ENCODE measurements at places on chromosomes 4 and X.

DNA sequence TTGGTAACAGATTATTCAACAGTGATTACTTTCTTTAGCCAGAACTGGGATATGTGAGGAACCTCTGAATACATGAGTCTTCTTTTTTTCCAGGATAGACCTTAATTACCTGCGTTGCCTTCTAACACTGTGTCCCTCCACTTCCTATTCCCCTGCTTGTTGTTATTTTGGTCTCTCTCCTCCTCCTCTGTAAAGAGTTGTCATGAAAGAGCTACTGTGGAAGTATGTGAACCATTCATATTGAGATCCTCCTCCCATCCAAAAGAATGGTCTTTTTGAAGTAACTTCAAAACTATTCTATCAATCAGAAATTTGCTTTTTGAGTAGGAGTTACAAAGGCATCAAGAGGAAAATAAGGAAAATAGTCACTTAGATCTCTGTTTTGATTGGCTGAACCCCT lies 420.0 kb upstream of the TENM3 start:
- no peak for DNase-seq

DNA sequence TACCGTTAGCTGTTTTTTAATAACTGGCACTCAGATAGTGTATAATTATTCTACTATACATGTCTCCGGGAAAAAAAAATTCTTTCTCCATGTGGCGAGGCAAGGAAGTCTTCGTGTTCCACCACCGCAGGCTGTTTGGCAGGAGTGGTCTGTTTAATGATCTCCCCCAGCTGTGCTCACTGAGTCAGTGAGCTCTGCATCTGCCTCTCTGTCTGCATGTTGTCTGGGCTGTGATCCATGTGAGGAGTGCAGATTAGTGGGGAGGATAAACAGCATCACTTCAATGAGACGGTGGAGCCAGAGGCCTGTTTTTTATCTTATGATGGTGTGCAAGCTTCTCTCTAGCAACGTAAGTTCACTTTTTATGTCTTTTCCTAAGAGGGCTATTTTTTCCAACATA lies 69.8 kb downstream of the RPS3A start:
- DNase-seq, result no peak

- no peak for DNase-seq
Observed at GRCh38 chr4:159428975-159429692, 326.3 kb downstream of the RAPGEF2 start.

- DNase-seq, result no peak
Observed at GRCh38 chr4:61923179-61923578, 723.1 kb downstream of the ADGRL3 start.

DNA sequence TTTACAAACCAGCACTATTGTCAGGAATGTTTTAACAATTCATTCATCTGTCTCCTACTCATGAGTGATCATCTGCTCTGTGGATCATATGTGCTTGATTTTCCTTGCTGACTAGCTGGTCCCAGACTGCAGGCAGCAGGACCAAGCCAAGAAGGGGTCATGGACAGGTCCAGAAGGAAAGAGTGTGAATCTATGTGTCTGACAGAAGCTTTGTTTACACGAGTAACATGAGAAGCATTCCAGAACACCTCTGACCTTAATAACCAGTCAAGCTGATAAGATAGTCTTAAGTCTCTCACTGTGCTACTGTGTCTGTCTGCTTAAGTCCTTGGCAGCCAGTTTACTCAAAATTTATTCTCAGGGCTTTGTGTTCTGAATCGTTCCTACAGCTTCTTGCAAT lies 39.0 kb downstream of the GUCY1A1 start:
- DNase-seq, result no peak

DNA sequence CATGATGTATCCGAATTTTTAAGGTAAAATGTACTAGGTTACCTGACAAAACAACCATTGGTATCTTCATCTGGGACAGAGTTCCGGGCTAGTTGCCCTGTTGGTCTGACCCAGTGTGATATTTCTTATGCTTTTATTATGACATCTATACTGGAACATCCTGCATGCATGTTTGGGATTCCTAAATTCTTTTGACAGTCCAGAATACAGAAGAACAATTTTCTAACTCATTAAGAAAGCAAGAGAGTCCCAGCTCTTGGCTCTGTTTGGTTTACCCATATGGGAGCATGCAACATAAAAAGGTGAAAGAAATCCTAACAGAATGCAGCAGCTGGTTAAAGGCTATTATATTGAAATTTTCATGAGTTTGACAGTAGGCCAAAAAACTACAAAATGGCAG lies 247.7 kb upstream of the FTHL17 start:
- DNase-seq, result no peak

DNA sequence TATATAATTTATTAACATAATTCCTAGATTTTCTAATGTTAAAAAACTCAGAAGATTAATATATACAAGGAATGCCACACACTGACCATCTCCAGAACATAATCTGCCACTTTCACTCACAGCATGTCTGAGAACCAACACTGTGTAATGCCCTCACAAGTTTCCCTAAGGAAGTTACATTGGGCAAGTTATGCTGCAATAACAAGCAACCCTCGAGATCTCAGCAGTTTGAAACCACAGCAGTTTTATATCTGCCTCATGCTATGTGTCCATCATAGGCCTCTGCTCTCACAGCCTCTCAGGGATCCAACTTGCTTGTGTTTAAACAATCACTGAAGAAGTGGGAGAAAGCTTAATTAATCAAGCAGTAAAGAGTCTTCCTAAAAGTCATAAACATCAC lies 250.0 kb upstream of the SLC7A11 start:
- DNase-seq, result no peak

DNA sequence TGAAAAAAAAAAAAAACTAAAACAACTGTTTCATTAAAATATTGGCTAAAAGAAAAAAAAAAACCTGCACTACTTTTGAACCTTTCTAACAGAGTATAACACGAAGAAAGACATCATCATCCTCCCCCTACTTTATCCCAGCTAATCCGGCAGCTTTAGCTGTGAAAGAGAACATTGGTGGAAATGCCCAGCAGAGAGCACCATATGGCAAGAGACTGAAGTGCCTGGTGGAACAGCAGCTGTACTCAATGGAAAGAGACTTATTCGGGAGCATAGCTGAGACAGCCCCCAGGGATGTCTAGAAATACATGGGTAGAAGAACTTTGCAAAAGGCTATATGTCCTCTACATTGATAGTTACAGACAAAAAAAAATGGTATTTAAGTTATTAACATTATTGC lies 30.3 kb downstream of the STPG2 start:
- no peak for DNase-seq

DNA sequence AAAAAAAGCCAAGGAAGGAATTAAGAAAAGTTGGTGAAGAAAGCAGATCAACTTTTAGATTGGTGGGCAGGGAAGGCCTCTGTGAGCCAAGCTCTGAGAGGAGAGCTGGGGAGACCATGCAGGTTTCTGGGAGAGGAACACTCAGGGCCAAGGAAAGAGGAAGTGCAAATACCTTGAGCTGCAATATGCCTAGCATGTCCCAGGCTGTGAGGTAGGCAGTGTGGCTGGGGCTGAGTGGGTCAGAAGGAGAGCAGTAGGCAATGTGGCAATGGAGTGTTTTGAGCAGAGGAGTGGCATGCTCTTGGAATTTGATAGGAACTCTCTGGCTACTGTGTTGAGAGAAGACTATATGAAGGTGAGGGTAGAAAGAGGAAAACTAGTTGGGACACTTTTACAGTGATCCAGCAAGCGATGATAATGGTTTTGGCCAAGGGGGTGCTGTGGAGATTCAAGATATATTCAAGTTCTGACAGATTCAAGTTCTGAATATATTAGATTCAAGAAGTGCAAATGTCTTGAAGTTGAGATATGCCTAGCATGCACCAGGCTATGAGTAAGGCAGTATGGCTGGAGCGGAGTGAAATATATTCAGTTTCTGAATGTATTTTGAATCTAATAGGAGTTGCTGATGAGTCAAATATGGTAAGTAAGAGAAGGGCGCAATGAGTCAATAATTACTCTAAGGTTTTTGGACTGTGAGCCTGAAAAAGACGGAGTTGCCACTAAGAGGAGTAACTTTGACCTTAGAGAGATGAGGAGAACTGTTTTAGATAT lies 172.5 kb downstream of the CAMK2D start:
- no peak for DNase-seq

DNA sequence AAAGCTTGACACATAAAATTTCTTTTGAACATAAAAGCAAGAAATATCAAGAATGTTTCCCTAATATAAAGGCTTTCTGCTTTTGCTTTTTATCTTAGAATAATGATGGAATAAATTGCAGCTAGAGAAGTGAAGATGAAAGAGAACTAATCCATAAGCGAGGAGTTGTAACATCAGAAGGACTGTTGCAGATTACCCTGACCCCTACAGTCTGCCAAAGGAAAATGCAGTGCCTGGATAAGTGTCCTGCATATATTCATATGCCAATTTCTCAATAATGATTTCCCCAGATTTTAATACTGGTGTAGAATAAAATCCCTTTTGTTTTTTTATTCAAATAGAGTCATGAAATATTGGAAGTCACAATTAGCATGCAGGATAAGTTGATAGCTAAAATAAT lies 115.9 kb downstream of the MAGEC2 start:
- no peak for DNase-seq

GRCh38 chr4:176492646-176493302 lies 173.0 kb downstream of the SPCS3 start:
- no peak for DNase-seq

DNA sequence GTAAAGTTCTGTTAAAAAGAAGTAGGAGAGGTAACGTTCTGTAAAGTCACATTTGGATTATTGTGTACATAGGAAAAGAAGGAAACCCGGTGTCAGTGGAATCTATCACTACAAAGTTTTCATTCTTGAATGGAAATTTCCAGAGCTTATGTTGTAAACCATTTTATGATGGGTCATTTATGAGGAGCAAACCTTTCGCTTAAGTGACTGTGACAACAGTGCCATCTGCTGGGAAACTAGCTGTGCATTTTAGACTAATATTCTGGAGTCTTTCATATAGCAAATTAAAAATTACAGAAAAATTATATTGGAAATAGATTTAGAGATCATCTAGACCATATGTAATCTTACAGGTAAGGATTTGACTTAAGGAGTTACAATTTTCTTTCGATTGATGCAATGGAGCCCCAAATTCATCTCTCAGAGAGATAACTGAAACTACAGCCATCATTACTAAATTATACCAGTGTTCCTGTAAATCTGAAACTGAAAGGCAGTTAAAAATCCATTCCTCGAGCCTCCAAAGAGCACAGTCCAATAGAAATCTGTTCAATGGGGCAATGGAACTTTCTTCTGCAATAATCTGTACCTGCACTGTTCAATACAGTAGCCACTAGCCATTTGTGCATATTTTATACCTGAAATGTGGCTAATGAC lies 26.9 kb downstream of the ASB9 start:
- peak; percentile 1 for DNase-seq

DNA sequence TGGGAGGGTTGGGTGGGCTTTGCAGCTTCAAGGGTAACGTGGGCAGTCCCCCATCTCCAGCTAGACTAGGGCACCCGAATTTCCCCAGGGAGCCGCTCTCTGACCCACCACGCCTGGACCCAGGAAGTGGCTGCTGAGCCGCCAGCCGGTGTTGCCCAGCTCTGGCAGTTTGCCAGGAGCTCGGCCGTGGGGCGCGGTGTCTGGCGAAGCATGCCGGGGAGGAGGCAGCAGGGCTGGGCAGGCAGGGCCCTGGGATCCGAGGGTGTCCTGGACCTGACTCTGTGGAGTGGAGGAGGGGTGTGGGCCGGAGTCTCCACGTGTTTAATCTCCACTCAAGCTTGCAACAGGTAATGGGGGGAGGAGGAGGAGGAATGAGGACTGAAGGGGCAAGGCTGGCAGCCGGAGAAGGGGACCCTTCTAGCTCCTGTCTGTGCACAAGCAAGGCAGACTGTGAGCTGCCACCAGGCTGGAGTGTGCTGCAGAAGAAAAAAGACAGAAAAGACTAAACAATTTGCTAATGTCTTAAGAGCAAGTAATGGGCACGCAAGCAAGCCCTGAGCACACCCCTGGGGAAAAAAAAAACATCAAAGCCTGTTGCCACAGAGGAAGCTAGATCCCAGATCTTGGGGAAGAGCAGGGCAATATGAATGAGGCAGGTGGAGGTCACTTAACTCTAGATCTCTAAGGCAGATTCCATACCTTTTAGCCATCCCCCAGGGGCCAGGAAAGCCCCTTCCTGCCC lies 2.4 kb downstream of the LONRF3 start:
- DNase-seq, result no peak

DNA sequence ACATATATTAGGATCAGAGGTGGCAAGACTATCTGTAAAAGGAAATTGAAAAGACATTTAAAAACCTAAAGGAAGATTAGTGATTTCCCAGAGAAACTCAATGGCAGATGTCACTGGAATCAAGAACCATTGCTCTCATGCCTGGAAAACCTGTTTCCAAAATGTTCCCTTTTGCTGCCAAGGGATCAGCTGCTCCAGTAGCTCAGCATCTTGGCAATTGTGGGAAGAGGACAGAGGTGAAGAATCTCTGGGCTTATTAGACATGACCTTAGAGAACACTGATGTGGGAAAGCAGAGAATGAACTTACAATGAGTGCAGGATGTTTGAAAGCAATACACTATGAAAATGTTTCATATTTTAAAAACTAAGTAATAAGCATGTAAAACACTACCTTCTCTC lies 98.3 kb downstream of the SHROOM3 start:
- DNase-seq, result no peak

- no peak for DNase-seq
Observed at GRCh38 chrX:19661961-19662360, 146.7 kb upstream of the MAP3K15 start.

- DNase-seq, result no peak
Observed at GRCh38 chr4:10495651-10496050, 38.4 kb upstream of the ZNF518B start.

GRCh38 chr4:67765401-67765800 lies 11.2 kb upstream of the GNRHR start:
- no peak for DNase-seq

DNA sequence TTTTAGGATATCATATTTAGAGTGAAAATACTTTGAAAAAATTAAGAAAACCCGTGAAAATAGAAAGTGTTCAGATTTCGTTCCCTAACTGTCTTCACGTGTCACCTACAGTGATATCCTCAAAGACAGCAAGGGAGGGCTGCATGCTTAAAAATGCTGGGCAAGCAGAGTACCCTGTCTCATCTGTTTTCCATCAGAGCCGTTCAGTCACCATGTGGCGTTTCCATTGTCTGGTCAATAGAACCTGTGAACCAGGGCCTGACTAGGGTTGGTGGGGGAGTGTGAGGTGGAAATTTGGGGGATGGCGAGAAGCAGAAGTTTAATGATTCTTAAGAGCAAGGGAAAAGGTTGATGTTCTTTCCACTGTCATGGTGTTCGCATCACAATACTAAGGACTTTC lies 173.9 kb downstream of the BMPR1B start:
- DNase-seq, result no peak

- DNase-seq, result no peak
Observed at GRCh38 chr4:23759066-23759465, 130.8 kb downstream of the PPARGC1A start.

DNA sequence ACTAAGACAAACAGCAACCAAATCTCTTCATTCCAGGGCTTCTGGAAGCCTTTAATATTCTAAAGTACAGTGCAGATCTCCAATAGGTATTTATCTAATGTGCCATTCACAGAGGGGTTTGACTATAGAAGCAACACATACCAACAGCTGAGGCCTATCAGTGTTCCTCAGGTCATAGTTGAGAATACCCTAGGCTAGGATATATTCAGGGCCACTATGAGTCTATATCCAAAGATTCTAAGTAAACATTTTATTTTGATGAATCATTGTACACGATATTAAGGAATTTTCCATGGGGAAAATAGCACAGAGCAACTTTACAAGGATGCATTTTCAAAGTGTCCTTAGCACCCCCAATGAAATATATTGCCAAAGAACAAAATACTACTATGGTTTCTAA lies 9.7 kb downstream of the SMIM10 start:
- DNase-seq, result no peak

Measured in activated CD4-positive, CD25-positive, alpha-beta regulatory T cell (primary cell).